ENCODE measurements at places on chromosomes 12 and 14.

DNA sequence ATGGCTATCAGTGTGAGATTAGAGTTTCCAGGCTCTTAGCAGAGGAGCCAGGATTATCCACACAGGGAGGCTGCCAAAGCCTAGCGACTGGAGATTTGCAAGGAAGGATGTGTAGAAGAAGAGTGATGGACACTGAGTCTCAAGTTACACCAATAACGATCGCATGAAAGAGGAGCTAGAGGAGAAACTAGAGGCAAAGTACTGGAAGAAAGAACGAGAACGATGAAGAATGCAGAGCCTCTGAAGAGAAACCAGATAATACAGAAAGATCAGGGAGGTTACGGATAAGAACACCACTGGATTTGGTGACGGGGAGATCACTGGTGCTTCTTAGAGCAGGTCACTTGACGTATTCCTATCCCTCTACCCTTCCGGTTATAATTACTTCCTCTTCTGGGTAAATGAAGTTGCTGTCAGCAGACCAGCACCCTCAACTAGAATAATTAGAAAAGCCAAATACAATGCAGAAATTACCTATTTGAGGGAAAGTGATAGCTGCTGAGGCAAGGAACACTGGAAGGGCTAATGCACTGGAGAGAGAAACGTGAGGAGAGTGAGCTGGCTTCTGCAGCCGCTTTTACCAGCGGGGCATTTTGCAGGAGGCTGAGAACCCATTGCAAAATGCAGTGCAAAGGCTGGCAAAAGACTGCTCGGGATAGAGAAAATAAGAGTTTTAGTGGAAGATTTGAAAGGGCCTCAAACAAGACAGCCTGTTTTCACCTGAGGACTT lies 93.1 kb upstream of the HIF1A start:
- no peak for DNase-seq

GRCh38 chr12:130970165-130970907 lies 16.6 kb downstream of the ADGRD1 start:
- no peak for DNase-seq

GRCh38 chr14:106844608-106845285 lies 1318.4 kb downstream of the TMEM121 start:
- DNase-seq: peak; percentile 22

DNA sequence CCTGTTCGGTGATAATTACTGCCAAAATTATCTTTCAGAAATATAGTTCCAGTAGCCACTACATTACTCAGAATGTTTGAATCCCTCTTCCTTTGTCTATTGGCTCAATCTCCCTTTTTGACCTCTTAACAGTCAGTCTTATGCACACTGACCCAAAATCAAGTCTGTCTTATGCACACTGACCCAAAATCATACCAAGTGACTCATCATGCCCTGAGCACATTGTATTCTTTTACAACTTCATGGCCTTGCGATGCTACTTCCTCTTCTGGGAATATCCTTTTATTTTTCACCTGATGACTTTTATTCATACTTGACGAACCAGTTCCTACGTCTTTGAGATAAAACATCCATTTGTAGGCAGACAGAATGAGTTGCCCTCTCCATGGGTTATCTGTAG lies 182.3 kb downstream of the NPAS3 start:
- no peak for DNase-seq

DNA sequence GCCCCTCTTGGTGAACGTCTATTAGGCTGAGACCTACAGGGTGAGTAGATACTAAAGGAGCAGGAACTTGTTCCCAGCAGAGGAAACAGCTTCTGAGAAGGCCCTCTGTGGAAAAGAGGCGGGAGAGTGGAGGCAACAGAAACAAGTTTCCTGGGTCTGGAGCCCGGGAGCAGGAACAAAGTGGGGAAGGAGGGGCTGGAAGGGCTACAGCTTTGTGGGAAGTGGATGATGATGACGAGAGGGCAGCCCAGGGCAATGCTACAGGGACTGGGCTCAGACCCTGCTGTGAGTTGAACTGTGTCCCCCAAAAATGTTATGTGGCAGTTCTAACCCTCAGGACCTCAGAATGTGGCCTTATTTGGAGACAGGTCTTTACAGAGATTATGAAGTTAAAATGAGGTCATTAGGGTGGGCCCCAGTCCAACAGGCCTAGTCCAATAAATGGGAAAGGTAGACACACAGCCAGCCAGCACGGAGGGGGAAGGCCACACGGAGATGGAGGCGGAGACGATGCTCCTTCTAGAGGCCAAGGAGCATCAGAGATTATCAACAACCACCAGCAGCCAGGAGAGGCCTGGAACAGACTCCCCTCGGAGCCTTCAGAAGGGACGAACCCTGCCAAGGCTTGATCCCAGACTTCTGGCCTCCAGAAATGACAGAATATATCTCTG lies 14.3 kb downstream of the CAMKK2 start:
- DNase-seq: no peak

DNA sequence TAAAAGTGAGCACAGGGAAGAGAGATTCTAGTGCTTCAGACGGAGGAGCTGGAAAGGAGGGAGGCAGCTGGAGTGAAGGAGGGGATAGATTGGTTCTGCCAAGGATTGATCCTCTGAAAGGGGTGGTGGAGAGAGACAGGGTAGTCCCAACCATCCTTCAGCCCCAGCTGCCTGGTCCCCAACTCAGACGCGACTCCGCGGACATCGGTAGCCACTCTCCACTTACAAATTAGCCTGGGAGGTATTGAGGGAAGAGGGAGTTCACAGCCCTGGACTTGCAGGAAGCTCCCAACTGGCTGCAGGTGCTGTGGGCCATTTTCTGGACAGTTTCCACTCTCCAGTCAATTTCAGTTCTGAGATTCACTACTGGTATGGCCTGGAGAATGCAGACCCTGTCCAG lies 1.2 kb downstream of the PLEKHD1 start:
- no peak for DNase-seq

GRCh38 chr12:106106061-106106566 lies 32.6 kb downstream of the NUAK1 start:
- no peak for DNase-seq

DNA sequence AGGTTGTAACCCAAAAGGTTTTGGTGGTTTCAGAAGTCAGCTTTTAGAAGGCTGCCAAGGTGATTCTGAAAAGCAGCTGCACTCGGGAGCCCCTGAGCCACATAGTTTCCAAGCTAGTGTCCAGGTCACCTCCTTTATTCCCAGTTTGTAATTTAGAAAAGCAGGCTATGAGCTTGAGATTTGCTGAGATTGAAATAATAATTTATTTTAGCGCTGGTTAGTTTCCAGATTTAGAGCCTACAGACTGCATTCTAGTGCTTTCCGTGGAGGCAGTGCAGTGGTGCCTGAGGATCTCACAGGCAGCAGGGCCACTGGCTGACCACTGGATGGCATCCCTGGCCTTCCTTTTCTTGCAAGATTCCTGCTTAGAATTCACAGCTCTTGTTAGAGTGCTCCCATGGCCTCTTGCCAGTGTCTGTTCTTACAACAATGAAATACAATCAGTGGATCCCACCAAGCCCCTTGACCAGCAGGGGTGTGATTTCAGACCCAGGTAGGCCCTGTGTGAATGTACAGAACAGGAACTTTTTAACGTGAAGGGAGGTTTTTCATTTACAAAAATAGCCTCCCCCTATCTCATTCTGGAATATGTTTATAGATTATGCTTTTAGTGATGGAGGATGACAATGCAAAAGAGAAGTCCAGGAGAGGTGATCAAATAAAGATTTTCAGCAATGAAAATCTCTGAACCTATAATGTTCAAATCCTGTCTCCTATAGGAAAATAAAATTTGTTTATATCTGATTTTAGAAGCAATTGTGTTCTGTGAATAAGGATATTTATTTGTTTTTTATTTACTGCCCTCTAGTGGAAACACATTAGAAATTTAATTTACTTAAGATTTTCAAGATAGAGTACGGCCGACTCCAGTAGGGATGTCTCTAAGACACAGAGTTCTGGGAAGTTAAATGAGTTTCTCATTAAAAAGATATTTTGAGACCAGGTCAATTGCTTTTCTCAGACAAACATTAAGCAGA lies 362.1 kb upstream of the STXBP6 start:
- DNase-seq: no peak

DNA sequence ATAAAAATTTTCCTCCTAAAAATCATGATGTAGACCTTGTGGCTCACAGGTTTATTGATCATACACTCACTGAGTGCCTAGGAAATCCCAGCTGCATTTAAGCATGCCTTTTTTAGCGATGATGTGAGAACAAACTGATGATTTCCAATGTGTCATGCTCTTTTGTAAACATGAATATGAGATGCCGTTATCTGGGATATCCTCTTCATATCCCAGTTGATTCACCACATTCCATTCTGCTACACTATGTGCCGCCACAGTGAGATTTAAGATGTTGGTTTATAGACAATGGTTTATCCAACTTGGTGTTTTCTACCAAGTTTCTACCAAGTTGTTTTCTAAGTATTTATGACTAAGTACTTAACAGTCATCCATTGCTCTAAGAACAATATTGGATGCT lies 5.2 kb downstream of the OR4E1 start:
- no peak for DNase-seq

GRCh38 chr14:78509516-78509915 lies 339.3 kb downstream of the NRXN3 start:
- DNase-seq: no peak

GRCh38 chr12:70890895-70891832 lies 29.4 kb downstream of the PTPRR start:
- DNase-seq: no peak

DNA sequence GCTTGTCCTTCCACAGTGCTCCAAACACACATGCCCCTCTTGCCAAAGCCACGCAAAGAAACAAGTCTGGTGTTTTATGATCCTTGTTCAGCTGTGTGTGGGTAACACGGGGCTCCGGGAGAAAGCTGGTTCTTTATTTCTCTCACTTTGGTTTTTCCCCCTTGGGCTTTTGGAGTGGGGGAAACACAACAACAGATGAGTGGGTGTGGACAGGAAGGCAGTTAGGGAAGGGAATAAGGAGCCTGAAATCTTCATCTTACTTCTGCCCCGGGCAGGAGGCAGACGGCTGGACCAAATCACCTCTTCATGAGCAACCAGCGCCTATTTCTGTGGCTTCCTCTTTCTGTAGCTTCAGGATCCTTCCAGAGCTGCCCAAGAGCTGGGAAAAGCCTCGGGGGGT lies 218.5 kb downstream of the PHETA1 start:
- DNase-seq: no peak

- no peak for DNase-seq
These were observed 85.9 kb downstream of the TMEM117 start for GRCh38 chr12:43921666-43922337.

GRCh38 chr12:131913666-131914065 lies 15.4 kb upstream of the PUS1 start:
- no peak for DNase-seq

DNA sequence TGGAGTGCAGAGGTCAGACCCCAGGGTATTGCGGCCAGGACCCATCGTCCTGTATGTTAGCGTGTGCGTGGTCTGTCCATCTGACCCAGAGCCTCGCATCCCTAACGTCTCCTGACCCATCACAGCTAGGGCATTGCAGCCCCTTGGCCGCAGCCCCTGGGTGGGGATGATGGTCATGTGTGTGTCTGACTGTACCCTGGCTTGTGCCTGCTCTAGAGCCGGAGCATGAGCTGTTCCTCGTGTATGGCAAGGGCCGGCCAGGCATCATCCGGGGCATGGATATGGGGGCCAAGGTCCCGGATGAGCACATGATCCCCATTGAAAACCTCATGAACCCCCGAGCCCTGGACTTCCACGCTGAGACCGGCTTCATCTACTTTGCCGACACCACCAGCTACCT lies 10.8 kb upstream of the LRP1-AS start:
- DNase-seq: no peak

GRCh38 chr12:89469361-89469760 lies 55.2 kb downstream of the GALNT4 start:
- DNase-seq: no peak

DNA sequence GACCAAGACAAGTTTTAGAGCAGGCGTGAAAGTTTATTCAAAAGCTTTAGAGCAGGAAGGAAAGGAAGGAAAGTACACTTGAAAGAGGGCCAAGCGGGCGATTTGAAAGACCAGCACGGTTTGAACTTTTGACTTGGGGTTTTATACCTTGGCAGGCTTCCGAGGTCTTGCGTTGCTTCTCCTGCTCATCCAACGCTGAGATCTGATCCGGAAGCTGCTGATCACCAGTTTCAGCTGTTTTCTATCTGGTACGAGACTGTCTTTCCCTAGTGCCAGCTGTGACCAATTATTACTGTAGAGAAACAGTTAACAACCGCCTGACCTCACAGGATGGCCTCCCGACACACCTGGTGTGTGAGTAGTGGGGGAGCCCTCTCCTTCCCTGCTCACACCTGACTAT lies 20.6 kb upstream of the SNRPF start:
- no peak for DNase-seq

GRCh38 chr14:43790681-43791080 lies 716.4 kb downstream of the FSCB start:
- DNase-seq: no peak

DNA sequence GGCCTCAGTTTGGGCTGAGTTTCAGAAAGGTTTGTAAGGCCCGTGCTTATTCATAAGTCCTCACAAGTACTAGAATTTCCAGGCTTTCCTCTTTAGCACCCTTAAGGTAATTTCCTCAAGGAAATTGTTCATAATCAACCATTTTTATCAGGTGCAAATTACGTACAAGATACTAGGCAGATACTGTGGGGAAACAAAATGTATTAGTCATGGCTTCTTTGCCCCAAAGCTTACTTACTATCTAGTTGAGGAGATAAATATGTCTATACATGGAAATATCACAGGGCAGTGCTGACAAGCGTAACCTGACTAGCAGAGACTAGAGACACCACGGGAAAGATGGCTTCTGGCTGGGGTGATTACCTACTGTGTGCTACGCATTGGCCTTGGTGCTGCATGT lies 22.5 kb downstream of the MAX start:
- no peak for DNase-seq

GRCh38 chr14:63096186-63096585 lies 50.9 kb upstream of the KCNH5 start:
- DNase-seq: no peak

DNA sequence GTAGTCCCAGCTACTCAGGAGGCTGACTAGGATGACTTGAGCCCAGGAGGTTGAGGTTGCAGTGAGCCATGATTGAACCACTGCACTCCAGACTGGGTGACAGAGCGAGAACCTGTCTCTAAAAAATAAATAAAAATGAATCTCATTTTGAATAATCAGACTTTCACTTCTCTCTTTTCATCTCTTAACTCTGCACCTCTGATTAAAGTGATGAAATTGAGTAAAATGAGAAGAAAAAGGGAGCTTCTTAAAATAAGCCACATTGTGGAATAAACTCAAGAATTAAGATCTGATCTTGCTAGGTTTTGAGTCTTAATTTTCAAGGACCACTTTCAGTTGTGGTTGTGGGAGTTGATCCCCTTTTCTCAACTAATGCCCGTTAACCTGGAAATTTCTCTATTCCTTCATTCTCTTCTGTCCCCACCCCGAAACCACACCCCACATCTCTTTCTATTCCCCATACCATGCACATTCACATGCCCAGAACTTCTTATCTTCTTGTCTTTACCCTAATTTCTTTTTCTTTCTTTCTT lies 70.9 kb upstream of the ETV6 start:
- DNase-seq: no peak

- no peak for DNase-seq
These were observed 3.5 kb upstream of the CSRNP2 start for GRCh38 chr12:51086933-51087332.

- peak; percentile 3 for DNase-seq
These were observed 1.4 kb downstream of the KTN1 start for GRCh38 chr14:55581342-55581771.

GRCh38 chr12:81570234-81570633 lies 188.9 kb downstream of the PPFIA2 start:
- DNase-seq: no peak

Measured in stimulated activated CD4-positive, alpha-beta T cell treated with anti-CD3 and anti-CD28 coated beads, Interleukin-12 subunit alpha, Interleukin-12 subunit beta, amount 100 ng/mL, for 48 hours (primary cell).